Activated naive CD4-positive, alpha-beta T cell treated with anti-CD3 and anti-CD28 coated beads for 36 hours (primary cell): ENCODE measurements at places on chromosomes 13 and 19.

- DNase-seq, result no peak
These were observed 2.9 kb downstream of the CD37 start for GRCh38 chr19:49338023-49338677.

DNA sequence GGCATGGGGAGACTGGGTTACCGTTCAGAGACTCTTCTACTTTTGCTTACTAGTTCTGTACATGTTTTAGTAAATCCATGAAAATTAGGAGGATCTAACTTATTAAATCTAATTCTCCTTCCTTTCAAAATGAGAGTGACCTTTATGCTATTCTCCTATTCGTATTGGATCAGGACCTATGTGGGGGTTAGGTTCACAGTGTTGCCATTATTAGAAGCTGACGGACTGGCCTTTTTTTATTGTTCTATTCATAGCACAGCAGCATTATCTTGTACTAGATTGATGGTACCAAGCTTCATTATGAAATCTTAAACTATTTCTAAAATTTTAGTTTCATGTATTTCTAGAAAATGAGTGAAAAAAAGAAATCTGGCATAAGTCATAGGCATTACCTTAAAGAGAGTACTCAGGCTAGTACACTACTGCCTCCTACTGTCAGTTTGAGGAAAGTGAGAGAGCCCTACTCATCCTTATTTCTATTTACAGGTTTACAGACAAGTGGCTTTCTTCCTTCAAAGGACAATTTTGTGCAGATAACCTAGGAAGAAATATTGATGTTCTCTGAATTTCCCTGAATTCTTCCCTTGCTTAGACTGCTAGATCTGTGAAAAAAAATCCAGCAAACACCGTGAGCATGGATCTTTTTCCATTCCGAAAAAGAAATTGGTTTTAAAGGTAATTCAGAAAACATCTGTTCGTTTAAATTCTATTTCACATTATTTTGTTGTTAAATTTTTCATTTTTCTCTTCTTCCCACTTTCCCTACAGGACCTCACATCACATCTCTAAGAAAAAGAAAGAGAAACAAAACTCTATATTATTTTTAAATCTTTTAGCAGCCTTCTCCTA lies 485.5 kb downstream of the DIAPH3 start:
- peak; percentile 5 for DNase-seq

DNA sequence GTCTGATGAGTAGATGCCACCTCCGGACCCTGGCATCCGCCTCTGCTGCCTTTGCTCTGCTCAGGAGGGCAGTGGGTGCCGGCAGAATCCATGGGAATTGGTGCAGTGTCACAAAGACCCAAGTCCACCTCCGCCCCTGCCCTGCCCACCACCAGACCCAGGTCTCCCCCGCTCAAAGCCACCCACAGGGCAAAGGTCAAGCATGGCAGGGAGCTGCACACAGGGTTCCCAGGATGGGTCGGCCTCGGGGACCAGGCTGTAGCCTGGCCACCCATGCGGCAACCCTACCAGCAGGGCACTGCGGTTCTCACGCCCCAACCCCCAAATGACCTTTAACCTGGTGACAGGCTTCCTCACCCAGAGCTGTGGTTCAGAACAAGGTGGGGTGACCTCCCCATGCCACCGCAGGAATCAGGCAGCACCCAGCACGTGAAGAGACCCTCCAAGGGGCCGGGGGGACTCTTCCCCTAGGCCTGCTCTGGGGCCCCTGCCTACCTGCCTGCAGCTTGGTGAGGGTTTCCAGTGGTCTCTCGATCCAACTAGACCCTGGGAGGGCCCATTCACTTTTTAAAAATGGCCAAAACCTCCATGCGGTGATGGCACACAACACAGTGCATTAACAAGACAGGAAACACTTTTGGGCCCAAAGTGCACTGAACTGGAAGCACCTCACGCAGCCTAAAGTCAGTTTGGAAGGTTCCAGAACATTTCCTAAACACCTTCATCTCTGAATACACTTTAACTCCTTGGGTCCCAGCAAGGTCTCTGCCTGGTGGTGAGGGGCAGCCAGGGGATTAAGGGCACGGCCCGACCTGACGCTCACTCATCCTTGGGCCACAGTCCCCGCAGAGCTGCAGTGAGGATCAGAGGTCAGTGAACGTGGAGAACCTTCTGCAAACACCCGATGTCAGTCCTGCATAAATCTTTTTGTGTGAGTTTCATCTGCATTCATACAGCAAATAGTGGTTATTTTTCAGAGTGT lies 11.0 kb downstream of the GAS6 start:
- no peak for DNase-seq

DNA sequence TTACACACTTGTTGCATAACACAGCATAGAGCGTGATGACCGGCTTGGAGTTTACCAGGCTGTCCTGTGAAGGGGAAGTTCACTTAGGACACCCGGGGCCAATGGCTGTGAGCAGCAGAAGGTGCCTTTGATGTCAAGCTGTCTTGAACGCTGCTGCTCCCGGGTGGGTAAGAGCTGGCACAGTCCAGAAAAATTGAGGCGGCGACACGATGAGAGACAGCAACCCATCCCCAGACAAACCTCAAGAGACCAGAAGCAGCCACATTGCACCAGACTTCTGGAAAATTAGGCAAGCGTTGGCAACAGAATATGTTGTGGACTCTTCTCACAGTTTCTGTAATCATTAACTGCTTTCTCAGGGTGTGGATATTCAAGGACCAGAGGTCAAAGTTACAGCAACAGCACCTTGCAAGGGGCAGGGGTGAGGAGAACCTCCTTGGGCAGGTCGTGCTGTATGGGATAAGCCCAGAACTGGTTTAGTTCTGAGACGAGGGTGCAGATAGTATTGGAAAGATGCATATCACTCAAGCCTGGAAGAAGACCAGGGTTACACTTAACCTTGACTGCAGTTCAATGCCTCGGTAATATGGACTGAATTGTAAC lies 10.1 kb downstream of the NFILZ start:
- DNase-seq, result no peak
